SW480 (cell line): ENCODE measurements at places on chromosomes 13 and 19.

DNA sequence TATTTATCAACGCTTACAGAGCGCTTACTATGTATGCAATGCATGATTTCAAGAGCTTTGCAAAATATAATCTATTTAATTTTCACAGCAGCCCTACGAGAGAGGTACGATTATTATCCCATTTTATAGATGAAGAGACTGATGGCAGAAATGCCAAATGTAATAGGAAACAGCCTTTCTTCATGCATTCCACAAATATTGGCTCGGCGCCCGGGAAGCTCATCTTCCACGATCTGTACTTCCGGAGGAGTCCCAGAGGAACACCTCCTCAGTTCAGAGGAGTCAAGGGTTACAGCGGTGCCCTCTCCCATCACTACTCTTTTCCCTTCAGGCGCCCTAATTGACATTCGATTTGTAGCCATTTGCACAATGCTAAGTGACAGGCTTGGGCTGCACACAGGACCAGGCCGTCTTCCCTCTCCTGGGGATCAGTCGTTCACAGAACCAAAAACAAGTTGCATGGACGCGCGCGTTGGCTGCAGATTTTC lies 1.1 kb upstream of the ARHGAP35 start:
- DNase-seq: no peak

DNA sequence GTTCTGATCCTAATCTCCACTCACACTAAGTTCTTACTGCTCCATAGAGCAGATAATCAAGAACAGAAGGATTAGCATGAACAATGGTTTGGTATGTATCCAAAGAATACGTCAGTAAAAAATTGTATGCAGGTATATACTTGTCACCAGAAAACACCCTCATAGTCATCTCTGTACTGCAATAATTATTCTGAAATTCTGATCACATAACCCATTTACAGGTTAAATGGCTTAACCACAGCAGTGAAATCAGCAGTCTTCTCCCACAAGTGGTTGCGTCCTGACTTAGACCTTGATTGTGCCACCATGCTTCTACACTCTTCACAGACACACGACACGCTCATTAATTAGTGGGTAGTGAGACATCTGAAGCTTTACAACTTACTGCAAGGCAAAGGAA lies 50.9 kb downstream of the LNX2 start:
- DNase-seq: no peak

DNA sequence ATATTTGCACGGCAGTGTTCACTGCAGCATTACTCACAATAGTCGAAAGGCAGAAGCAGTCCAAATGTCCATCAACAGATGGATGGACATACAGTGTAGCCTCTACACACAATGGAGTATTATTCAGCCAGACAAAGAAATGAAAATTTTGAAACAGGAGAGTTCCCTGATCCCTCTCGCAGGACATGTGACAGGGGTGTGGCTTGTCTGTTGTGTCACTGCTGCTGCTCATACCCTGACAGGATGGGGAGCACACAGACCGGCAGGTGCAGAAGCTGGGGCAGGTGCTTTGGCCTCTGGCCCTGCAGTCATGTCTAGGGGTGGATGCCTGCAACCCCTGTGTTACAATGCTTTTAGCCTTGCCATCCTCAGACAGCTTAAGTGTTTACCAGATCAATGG lies 204.3 kb downstream of the EFNB2 start:
- peak; percentile 24 for DNase-seq

GRCh38 chr13:46160065-46160464 lies 21.9 kb downstream of the LCP1 start:
- no peak for DNase-seq

DNA sequence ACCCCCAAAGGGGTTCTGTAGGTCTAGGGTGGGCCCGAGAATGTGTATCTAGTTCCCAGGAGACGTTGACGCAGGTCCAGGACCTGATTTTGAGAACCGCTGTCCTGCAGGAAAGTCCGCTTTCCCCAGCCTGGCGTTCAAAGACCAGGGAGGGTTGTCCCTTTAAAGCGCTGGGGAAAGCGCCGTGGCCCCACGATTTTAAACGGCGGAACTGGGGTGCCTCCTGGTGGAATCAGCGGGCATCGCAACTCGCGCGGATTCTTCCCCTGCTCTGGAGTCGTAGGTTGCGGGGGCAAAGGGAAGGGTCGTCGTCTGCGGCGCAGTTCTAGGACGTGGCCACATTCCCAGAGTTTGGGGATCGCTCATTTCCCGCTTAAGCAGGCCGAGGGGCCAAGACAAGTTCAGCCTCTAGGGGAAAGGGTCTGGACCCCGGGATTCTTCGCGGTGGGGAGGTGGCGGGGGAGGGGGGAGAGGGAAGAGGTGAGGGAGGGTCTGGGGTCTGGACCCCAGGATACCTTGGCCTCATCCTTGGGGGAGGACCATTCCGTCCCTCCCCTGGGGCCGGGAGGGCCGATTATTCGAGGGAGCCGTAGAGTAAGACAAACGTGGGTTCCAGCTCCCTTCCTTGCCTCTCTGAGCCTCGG lies 7.7 kb downstream of the PNMA8B start:
- DNase-seq: peak; percentile 66

DNA sequence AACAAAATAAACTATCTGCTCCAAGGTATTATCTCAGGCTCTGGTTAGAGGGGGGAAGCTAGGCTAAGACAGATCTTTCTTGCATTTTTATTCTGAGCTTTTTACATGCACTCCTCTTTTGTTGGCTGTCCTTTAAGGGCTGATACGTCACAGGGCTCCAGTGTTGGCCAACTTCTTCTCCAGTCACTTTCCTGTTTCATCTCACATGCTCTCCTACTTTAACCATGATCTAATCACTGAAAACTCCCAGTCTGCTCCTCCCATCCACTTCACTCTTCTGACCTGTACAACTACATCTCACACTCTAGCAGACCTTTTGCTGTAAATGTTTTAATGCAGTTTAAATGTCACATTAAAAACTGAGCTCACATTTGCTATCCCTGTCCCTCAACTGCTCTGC lies 510.0 kb upstream of the KLF12 start:
- DNase-seq: no peak

DNA sequence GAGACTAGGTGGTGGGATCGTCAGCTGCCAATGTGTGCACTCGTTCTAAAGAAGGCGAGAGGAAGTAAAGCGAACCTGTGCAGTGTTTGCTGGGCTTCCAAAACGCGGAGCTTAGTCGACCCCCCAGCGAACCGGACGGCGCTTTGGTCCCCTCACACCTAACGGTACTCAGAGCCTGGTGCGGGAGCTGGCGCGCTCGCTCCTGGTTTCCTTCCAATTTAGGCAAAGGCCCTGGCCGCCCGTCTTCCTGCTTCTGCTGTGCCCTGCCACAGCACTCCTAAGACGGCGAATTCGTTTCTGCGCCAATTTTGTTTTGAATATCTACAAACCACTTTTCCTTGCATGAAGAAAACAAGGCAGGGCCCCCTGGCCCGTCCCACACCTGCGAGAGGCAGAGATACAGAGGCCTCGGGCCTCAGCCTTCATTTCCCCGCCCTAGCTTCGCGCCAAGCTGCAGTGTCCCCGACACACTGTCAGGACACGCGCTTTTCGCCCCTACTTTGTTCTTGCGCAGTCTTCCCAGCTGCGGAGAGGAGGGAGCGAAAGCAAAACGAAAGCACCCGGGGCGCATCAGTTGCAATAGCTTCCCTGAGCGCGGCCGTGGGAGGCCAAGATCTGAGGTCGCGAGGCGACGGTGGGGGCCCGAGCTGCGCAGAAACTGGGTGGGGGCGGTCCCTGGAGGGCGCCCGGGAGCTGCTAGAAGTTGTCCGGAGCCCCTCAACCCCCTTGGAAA lies 111.9 kb downstream of the KCNRG start:
- DNase-seq: no peak

GRCh38 chr13:35473802-35474201 lies 2.7 kb downstream of the MAB21L1 start:
- DNase-seq: no peak

DNA sequence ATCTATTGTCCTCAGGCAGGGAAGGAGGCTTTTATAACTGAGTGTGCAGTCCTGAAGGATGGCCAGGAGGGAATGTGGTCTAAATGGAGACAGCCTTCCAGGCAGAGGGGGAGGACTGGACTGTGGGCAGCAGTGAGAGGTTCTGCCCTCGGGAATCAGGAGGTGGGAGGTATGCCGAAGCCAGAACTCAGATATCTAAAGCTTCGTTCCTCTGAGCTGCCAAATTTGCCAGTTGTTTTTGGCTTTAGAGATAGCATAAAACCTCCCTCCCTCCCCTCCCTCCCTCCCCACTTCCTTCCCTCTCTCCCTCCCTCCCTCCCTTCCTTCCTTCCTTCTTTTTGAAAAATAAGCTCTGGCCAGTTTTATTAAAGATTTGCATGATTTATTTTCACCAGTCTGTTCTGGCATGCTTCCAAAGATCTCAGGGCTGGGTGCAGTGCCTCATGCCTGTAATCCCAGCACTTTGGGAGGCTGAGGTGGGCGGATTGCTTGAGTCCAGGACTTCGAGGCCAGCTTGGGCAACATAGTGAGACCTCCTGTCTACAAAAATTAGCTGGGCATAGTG lies 2.4 kb downstream of the MEDAG start:
- DNase-seq: no peak

DNA sequence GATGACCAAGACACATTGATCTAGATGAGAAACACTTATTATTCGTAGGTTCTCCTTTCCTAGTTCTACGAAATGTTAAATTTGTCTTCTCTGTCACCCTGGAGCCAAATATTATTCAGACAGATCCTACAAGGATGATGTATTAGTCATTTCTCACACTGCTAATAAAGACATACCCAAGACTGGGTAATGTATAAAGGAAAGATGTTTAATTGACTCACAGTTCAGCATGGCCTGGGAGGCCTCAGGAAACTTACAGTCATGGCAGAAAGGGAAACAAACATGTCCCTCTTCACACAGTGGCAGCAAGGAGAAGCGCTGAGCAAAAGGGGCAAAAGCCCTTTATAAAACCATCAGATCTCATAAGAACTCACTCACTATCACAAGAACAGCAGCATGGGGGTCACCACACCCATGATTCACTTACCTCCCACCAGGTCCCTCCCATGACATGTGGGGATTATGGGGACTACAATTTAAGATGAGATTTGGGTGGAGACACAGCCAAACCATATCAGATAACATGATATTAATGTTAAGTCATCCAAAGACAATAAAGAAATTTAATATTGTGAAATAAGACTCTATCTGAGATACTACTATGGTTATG lies 1248.8 kb upstream of the SLC10A2 start:
- DNase-seq: no peak

DNA sequence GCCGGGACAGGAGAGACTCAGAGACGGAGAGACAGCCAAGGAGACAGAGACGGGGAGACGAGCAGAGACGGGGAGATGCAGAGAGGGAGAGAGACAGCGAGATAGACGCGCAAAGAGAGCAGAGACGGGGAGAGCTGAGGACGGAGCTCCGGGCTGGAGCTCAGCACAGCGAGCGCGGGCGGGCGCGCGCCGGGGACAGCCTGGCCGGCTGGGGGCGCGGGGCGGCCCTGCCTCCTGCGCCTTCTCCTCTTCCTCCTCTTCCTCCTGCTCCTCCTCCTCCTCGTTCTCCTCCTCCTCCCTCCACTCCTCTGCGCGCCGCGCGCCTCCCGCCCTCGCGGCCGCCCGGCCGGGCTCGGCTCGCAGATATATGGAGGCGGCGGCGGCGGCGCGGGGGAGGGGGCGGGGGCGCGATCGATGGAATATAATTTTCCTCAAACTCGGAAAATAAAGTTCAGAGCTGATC lies at the start of gene ERFL:
TSS of gene ERFL (minus strand) at position 229 of the 463 bp plus-strand sequence. CDS start 15,530 bp downstream, outside the sequence.
- DNase-seq: no peak

DNA sequence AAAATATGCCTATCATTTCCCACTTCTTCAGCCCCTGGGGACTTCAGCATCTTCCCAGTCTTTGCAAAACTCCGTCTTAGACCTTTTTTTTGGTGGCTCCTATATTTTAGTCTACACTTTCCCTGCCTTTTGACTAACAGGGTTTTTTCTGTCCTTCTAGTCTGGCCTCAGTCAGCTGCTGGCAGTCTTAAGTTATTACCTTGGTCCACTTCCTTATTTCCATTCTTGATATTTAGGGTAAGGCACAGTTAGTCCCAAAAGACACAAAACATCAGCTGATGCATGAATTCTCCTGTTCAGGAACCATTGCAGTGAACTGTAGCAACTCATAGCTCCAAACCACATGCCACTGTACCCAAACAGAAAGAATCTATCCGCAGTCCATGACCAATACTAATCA lies 234.6 kb upstream of the RFC3 start:
- no peak for DNase-seq

DNA sequence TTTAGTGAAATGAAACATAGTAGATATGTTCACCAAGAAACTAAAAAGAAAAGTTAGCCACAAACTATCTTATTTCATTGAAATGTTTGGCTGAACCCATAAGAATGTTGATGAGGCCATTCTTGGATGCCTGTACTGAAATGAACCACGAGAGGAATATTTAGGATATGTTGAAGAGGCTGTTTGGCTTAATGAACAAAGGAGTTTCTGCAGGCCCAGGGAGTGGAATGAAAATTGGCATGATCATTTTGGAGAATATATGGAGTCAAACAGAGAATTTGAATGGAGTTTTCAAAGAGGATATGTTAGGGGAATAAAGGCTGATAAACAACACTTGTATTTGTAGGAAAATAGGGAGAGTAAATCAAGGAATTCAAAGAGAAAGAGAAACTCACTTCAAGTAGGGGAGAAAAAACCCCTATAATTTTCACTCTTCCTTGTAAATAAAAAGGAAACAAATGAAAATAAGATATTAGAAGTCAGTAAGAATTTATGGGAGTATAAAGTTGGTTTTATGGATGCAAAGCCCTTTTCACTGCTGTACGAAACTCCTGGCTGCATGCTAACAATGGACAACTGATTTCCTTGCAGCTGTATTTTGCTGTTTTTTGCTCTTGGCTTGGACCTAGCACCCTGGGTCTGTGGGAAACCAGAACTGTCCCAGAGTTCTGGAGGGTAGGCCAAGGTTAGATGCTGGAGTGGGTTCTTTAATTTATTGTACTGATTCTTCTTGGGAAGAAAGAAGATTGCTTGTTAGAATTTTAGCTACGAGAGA lies 36.5 kb downstream of the KL start:
- no peak for DNase-seq
